NCI-H187 treated with DMSO at 0.1 percent for 48 hours (cell line): ENCODE measurements at places on chromosomes 16 and 17.

GRCh38 chr16:85026703-85027102, 892 bp upstream of the KIAA0513 start:
- DNase-seq: no peak

DNA sequence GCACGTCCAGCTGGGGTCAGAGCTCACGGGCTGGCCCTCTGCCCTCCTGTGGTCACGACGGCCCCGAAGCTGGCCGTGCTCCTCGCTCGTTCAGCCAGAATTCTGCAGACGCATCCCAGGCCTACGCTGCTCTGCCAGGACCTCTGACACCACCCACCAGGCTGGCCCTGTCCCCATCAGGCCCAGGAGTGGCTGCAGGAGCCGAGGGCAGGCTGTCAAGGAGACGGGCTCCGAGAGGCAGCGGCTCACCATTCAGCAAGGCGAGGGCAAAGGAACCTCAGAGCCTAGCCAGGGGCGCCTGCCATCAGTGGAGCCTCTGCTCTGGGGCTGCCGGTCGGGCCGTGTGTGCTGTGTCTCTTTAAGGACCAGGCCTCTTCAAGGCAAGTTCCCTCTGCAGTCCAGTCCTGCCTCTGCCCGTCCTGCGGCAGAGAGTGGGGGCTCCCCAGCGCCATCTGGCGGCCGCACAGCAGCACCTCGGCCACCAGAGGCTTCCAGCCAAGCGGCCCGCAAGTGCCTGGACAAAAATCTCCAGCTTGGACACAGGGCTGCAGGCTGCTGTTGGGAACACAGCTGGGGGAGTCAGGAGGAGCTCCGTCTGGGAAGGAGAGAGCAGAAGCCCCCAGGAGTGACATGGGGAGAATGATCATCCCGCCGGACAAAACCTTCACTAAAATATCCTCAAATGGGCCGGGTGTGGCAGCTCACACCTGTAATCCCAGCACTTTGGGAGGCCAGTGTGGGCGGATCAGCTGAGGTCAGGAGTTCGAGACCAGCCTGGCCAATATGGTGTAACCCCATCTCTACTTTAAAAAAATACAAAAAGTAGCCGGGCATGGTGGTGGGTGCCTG, 7.4 kb upstream of the ABR start:
- DNase-seq: no peak

GRCh38 chr17:44769647-44770084, 10.9 kb downstream of the ADAM11 start:
- DNase-seq: no peak

GRCh38 chr17:10802496-10803284, 1.2 kb downstream of the TMEM238L start:
- DNase-seq: no peak

GRCh38 chr17:65423346-65424140, 137.9 kb downstream of the AXIN2 start:
- DNase-seq: no peak
